Activated CD4-positive, alpha-beta T cell treated with anti-CD3 and anti-CD28 coated beads for 24 hours (primary cell): ENCODE measurements at places on chromosomes 2 and 18.

GRCh38 chr2:100957996-100958653 lies 44.0 kb upstream of the RPL31 start:
- no peak for DNase-seq

GRCh38 chr18:25253136-25253535 lies 98.8 kb downstream of the ZNF521 start:
- DNase-seq, result no peak

GRCh38 chr2:119672161-119672862 lies 6.7 kb upstream of the TMEM177 start:
- no peak for DNase-seq

- DNase-seq, result no peak
These were observed 127.4 kb upstream of the CTDP1 start for GRCh38 chr18:79552140-79552631.

- DNase-seq, result no peak
These were observed 22.8 kb downstream of the KCNS3 start for GRCh38 chr2:17901246-17901645.

DNA sequence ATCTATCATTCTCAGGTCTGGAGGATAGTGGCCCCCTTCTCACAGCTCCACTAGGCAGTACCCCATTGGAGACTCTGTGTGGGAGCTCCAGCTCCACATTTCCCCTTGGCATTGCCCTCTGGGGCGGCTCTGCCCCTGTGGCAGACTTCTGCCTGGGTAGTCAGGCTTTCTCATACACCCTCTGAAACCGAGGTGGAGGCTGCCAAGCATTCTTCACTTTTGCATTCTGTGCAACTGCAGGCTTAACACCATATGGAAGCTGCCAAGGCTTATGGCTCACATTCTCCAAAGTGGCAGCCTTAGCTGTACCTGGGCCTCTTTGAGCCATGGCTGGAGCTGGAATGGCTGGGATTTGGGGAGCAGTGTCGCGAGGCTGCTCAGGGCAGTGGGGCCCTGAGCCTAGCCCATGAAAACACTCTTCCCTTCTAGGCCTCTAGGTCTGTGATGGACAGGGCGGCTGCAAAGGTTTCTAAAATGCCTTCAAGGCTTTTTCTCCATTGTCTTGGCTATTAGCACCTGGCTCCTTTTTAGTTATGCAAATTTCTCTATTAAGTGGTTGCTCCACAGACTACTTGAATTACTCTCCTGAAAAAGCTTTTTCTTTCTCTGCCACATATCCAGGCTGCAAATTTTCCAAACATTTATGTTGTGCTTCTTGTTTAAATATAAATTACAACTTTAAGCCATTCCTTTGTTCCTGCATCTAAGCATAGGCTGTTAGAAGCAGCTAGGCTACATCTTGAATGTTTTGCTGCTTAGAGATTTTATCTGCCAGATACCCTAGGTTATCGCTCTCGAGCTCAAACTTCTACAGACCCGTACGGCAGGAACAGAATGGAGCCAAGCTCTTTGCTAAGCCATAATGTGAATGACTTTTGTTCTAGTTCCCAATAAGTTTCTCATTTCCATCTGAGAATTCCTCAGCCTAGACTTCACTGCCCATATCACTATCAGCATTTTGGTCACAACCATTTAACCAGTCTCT lies 206.5 kb downstream of the CPS1 start:
- DNase-seq, result no peak

DNA sequence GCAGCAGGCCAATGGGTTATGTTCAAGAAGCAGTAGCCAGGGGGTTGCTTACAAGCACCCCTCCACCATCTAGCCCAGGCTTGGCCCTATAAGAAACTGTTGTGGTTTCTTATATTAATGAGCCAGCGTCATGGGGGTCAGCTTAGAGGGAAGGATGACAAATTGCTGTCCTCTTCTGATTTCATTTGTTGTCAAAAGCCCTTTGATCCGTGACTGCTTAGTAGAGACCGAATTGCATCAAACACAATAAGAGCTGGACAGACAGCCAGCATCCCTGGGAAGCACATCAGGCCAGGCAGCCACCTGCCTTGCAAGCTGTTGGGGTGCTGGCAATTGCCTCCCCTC lies 206.6 kb upstream of the SETBP1 start:
- DNase-seq, result no peak

DNA sequence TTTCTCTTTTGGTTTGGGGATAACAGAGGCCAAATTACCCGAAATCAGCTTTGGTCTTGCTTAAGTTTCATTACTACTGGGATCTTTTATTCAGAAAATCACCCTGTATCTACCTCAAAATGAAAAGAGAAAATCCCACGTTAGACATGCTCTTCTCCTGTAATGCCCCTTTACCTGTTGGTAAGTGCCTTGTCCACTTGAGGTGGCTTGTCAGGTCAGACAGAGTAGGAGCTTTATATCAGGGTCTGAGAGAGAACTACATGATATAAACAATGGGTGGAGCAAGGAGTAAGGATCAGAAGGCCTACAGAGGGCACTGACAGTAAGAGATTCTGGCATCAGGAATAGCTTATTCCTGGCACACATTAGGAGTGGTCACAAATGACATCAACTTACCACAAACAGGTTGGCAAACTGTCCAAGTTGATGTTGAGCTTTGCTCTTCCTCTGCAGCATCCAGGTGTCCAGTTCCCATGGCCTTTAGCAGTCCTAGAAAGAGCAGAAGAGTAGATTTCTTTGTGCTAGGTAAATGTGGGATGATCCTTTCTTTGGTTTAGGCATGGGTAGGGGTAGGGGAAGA lies at the start of gene REG1B:
Gene REG1B (minus strand): TSS at position 209 of the 580 bp plus-strand sequence. CDS start 381 bp downstream, outside the sequence.
- no peak for DNase-seq
